Posterior cingulate gyrus (tissue), 11 donors: ENCODE measurements at places on chromosomes 3 and 15.

- no peak for DNase-seq
Measured at GRCh38 chr3:157079676-157080369, 80.1 kb downstream of the CCNL1 start.

GRCh38 chr3:38173834-38174418 lies 8.6 kb downstream of the OXSR1 start:
- DNase-seq, result no peak

DNA sequence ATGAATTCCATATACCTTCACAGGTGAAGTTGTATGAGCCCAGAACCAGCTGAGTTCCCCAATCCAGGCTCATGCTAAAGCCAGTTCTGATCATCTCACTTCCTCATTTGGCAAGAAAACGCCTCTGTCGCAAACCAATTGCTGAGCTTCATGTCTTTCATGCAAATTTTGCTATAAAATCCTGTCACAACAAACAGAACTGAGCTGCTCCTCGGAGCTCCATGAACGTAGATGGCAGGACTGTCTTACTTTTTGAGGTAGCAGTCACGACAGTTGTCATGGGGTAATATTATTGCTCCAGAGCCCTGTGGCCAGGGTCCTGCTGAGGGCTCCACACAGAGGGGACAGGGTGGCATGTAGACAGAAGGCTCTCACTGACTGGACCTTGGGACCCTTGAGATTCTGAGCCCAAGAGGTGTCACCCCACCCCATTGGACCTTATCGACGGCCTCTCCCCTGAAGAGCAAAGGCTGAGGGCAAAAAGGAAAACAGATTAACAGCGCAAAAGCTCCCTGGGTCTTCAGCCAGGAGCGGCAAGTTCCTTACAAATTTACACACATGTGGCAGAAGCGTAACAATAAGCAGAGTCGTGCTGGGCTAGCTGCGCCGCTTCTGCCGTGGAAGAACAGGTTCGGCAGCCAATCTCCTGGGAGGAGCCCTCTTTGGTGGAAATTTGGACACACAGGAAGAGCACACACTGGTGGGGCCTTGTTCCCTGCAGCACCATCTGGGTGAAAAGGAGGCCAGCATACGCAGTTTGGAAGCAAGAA lies 249.2 kb downstream of the OPA1 start:
- DNase-seq, result no peak

DNA sequence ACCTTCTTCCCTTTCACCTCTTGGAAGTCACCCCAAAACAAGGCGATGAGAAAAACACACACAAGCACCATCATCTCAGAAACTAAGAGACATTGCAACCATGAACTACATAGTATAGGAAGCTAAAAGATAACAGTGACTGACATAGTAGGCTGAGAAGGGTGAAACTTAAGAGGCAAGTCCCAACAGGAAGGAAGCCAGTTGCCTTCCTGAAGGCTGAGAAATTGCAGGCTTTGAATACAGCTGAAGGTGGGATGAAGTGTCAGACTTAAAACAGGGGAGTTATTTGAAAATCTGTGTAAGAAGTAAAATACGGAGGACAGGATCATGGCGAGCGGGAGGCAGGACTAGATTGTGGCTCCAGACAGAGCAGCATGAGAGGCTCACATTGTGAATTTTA lies 27.8 kb downstream of the SLC27A2 start:
- no peak for DNase-seq

- no peak for DNase-seq
Measured at GRCh38 chr3:120284747-120285507, at the start of gene GPR156. GPR156 (minus strand) TSS chr3:120285222; CDS start chr3:120244098, 41,124 bp downstream.

- DNase-seq, result no peak
Measured at GRCh38 chr3:106392915-106393314, 524.1 kb upstream of the CBLB start.

GRCh38 chr3:189286188-189286587 lies 114.4 kb downstream of the TPRG1 start:
- DNase-seq, result no peak

DNA sequence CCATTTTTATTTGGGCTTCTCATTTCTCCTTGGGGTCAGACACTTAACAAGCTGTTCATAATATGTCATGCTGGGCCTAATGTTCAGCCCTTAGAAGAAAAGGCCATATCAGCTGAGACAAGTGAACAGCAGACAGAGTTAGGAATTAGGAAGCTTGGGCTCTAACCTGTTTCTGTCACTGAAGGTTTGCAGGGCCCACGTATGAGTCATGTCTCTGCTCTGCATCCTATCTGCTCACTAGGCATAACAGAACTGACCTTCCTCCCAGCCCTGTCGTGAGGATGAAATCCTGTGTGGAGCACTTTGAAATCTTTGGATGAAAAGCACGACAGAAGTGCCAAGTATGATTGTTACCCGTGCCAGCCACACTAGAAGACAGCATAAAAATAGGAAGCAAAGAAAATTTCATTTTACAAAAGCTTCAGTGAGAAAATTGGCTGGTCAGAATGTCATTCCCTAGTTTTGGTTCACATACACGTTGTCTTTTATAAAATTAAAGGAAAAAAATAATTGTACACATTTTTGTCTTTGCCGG lies 26.5 kb upstream of the CD47 start:
- DNase-seq, result no peak

GRCh38 chr3:62131620-62132019 lies 241.7 kb downstream of the FEZF2 start:
- DNase-seq, result no peak

GRCh38 chr3:16769525-16769924 lies 115.2 kb upstream of the PLCL2 start:
- no peak for DNase-seq

DNA sequence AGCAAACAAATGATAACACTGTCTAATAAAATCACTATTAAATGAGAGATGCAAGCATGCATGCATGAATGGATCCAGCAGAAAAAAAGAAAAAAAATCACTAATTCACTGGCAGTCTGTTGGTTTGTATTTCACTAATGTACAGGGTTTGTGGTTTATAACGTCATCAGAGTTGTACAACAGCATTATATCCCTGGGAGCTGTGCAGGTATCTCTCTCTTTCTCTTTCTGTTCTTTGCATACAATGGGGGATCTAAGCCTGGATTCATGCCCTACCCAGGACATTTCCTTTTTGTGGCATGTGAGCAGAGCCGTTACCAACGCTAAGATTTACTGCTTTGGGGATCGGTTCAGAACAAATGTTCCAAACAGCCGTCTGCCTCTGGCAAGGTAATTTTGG lies 229.5 kb downstream of the SOX2 start:
- DNase-seq, result no peak

DNA sequence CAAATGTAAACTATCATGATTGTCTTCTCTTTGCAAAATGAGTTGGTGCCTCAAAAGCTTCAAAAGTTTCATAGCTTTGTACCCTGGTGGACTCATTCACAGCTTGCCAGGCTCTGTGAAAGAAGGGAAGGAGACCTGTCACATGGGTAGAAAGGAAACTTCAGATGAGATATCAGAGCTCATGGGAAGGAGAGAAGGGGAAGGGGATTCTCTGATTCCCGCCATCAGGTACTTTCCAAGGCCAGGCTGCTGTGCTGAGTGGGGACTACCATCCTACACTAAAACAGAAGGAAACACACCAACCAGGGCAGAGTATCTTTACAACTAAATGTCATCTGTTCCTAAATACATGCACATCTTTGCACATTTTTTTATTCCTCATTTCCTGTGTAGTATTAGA lies 9.2 kb downstream of the ILDR1 start:
- DNase-seq, result no peak

- DNase-seq, result no peak
Measured at GRCh38 chr3:128345196-128345595, 121.5 kb downstream of the DNAJB8 start.

DNA sequence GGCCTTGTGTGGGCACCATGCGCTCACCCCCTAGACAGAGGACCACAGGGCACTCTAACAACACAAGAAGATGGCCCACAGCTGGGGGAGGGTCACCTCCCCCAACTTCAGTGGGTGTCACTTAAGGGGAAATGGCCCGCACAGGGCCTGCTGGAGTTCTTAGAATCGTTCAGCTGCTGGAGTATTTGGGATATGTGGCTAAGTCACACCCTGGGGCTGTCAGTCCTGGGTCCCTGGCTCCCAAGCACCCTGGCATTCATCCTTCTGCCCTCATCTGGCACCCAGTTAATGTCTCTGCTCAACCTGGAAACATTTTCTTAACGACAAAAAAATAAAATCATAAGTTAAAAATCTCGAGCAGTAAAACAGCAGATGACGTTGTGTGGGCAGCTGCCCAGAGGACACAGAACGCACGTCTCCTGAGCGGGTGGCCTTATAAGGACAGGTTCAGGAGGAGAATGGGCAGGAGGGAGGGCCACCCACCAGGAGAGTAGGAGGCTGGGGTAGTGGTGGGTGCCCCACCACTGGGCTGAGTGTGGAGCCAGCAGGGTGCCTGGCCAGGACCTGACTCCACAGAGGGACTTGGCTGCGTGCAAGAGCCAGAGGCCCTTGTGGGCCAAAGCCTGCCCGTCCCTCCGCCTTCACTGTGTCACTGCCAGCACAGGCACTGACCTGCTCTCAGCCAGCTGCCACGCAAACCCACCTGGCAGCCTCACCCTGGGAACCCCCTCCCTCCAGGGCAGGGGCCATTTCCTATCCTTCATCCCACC lies 11.5 kb downstream of the KBTBD13 start:
- DNase-seq, result no peak

- DNase-seq, result no peak
Measured at GRCh38 chr15:80494351-80494751, 90.2 kb downstream of the ARNT2 start.

- DNase-seq, result peak; percentile 15
Measured at GRCh38 chr3:187318819-187319616, 27.5 kb upstream of the MASP1 start.

DNA sequence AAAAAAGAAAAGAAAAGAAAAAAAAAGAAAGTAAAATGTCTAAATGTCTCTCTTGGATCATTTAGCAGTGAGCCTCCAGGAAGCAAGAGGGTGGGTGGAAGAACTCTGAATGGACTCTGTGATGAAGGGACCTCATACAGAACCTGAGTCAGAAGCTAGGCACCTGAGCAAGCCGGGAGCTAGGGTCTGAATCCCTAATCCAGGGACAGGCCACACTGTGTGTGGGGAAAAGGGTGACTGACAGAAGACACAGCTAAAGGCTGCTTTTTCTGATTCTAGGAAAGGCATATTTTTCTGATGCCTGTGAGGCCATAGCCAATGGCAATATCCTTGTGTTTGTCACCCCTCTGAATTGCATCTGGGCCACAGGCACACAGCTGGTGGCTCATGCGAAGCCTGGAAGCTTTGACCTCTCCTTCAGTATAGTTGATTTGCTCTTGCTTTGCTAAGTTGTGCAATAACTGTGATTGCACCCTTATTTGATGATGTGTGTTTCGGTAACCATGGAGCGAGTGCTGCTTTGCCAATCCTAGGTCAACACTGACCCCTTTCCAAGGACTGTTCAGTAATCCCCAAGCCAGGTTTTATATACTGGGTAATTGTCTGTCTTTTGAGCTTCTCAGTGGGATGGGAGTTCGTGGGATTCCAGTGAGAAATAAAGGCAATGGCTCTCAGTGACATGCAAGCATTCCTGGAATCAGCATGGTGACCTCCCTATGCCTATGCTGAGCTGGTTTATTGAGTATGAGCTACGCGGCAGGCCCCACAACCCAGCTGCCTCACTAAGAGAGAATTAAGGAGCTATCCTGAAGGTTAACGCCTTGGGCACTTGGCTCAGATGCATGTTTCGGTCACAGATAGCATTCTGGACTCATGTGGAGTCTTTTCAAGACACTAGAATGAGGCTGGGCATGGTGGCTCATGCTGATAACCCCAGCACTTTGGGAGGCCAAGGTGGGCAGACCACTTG lies 49.0 kb upstream of the OSBPL11 start:
- no peak for DNase-seq

- no peak for DNase-seq
Measured at GRCh38 chr15:38647683-38648082, 83.1 kb upstream of the RASGRP1 start.

DNA sequence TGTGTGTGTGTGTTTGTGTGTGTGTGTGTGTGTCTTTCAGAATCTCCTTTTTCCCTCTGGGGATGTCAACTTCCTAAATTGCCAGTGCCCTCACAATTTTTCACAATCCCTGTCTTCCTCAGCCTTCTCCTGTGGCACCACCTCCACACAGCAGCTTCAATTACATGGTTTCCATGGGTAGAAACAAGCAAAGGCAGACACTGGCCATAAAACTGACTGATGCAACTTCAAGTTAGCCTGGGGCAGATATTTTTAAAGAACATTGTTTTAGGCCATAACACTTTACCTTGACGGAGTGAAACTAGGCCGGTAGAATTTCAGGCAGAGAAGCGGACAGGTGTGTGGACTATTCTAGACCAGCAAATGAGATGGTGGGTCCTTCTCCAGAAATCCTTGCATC lies 405.8 kb upstream of the SUCLG2 start:
- DNase-seq, result no peak

- no peak for DNase-seq
Measured at GRCh38 chr3:56725175-56725574, 42.1 kb upstream of the TASOR start.

DNA sequence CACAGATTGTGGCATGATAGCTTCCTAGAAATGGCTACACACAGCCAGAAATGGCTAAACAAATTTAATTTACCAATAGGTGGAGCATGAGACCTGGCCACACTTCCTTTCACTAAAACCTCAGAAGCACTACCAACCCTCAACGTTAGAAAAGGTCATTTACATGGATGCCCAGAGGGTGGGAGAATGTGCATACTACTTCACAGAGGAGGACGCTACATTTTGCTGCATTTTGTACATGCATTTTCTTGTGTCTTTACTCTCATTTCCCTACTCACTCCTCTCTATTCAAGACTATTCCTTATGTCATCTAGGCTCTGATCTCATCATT lies 40.1 kb downstream of the C2CD4B start:
- DNase-seq, result no peak

GRCh38 chr3:195258449-195259153 lies 12.4 kb downstream of the XXYLT1 start:
- no peak for DNase-seq

DNA sequence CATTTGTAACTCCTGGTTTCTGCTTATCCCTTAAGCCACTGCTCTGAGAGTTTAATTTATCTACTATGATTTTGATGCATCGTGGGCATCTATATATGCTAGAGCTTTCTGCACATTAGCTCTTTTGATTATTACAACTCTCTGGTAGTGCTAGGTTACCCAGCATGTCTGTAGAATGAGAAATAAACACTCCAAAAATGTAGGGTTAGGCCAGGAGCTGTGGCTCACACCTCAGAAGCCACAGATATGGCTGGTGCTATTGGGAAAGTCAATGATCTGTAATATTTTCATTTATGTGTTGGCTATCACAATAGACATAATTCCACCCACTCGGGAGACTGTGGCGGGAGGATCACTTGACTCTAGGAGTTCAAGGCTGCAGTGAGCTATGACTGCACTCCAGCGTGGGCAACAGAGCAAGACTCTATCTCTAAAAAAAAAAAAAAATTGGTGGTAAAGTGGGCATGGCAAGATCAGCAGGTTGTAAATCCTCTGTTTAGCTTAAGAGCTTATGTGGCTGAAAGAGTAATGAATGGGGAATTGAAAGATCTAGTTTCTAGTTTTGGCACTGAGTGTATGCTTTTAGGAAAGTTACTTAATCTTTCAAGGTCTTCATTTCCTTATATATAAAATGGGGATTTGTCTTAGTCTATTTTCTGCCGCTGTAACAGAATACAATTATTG lies 6.3 kb downstream of the TIGIT start:
- DNase-seq, result no peak
